D341Med (cell line): ENCODE measurements at places on chromosomes 7 and 10.

- DNase-seq: no peak
Measured at GRCh38 chr10:93309062-93309461, 173.1 kb downstream of the MYOF start.

DNA sequence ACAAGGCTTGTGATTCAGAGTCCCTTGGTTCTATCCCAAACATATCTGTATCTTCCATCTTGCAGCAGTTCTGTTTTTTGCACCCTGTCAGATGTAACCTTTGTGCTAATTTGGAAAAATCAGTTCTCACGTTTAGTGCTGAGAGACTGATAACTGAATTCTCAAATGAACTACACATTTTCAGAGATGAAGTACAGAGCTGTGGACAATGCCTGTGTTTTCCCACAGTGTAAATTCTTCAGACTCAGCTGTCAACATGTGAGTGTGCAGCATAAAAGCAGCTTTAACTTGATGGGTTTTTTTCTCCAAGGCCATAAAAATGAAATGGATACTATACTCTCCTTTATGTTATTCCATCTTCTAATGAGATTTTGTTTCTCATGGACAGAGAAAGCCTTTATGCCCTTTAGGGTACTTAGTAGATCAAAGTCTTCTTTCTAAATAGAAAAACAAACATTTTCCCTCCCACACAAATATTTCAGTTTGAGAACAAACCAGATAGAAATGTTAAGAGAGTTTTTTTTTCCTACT, 150.9 kb downstream of the SEMA3A start:
- DNase-seq: no peak

DNA sequence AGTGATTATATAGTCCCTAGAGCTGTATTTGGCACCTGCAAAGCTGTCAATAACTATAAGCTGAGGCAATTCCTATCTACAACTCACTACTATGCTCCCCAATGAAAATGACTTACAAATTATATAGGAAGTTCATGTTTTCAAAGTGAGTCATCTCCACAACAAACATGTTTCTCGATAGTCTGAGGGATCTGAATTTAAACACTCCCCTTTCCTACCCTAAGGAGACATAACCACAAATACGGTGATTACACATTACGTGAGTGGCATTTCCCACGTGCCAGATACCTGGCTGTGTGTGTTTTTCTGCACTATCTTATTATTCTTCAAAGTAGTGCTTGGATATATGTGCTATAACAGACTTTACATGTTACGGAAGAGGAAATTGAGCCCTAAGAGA, 122.5 kb upstream of the C1QL3 start:
- no peak for DNase-seq

DNA sequence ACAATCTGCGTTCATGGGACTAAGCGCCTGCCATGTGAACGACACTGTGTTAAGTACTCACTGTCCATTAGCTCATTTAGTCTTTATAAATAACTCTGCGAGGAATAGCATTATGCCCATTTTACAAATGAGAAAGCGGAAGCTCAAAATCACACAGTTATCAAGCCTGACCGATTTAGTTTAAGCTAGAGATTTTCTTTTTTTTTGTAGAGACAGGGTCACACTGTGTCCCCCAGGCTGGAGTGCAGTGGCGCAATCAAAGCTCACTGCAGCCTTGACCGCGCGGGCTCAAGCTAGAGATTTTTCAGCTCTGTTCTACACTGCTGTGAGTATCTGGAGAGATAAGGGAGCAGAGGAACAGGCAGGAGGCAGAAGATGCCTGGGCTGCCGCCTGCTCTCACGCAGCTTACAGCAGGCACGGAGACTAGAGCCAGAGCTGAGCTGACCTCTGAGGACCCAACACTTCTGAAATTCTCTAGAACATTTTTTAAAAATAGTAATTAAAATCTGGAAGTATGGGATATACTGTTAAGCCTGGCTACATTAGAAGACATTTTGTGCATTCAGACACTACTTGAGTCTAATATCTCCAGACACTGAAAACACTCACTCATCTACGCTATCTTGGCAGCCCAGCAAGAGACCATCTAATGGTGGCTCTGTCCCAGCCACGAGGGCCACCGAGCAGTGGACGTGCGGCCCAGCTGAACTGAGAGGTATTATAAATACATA, 38.7 kb downstream of the GNA12 start:
- no peak for DNase-seq

GRCh38 chr7:155457544-155458110, 302 bp upstream of the EN2 start:
- peak; percentile 77 for DNase-seq

GRCh38 chr10:111211706-111212105, 134.9 kb downstream of the ADRA2A start:
- DNase-seq: no peak

- DNase-seq: peak; percentile 76
Measured at GRCh38 chr10:26334932-26335573, 103.1 kb upstream of the APBB1IP start.

DNA sequence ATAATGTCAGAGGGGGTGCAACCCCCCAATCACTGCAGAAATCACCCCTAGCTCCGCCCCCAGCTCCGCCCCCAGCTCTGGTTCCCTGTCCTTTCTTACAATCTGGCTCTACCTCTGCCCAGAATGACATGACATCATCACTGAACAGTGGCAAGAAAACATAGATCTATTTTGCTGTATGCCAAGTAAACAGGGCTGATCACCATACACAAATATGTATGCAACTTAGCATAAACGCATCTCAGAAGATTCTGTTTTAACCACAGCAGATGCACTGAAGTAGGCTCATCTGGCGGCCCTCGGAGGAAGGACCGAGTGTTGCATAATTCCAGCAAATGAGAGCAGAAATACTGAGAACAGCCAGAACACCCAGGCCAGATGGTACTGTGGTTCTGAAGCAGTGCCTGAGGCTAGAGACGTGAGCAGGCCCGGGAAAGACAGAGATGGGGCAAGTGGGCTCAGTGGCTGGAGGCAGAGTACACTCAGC, 293.3 kb upstream of the KLF14 start:
- DNase-seq: no peak

- no peak for DNase-seq
Measured at GRCh38 chr10:63094405-63094804, 38.7 kb upstream of the NRBF2 start.

- no peak for DNase-seq
Measured at GRCh38 chr7:8303904-8304528, 42.0 kb upstream of the ICA1 start.

GRCh38 chr7:70764701-70765208, 367.2 kb upstream of the GALNT17 start:
- DNase-seq: no peak

DNA sequence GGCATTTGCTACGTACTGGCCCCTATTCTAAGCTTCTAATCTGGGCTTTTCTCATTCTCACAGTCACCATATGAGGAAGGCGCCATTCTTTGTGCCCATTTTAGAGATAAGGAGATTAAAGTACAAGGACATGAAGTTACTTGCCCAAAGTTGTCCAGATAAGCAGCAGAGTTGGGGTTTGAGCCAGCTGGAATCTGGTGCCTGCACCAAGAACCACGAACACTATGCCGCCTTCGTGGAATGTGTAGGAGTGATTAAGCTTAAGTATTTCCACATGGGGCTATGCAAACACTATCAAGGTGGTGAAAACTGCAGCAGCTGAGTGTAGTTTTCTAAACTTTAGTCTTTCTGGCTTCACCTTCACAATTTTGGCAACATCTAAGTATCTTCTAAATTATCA, 342.7 kb upstream of the ETV1 start:
- no peak for DNase-seq

- no peak for DNase-seq
Measured at GRCh38 chr7:70707823-70708243, 424.1 kb upstream of the GALNT17 start.

- peak; percentile 41 for DNase-seq
Measured at GRCh38 chr10:86668297-86669165, at the start of gene LDB3. TSS of gene LDB3 (plus strand) at chr10:86668511. CDS start at chr10:86668692, 181 bp downstream.

DNA sequence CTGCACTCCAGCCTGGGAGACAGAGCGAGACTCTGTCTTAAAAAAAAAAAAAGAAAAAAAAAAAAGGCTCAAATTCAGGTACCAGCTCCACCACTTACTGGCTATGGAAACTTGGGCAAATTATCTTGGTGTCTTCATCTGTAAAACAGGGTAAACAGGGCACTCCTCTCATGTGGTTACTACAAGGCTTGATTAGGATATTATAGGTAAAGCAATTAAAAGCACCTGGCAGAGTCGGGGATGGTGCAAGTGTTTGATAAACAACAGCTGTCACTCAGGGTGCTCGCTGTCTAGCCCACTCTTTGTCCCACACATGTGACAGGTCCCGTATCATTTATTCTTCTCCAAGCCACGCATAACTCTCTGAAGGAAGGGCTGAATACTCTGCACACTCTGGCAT, 96.9 kb downstream of the SORBS1 start:
- no peak for DNase-seq

GRCh38 chr10:79411546-79412495, 33.6 kb downstream of the ZCCHC24 start:
- DNase-seq: no peak

DNA sequence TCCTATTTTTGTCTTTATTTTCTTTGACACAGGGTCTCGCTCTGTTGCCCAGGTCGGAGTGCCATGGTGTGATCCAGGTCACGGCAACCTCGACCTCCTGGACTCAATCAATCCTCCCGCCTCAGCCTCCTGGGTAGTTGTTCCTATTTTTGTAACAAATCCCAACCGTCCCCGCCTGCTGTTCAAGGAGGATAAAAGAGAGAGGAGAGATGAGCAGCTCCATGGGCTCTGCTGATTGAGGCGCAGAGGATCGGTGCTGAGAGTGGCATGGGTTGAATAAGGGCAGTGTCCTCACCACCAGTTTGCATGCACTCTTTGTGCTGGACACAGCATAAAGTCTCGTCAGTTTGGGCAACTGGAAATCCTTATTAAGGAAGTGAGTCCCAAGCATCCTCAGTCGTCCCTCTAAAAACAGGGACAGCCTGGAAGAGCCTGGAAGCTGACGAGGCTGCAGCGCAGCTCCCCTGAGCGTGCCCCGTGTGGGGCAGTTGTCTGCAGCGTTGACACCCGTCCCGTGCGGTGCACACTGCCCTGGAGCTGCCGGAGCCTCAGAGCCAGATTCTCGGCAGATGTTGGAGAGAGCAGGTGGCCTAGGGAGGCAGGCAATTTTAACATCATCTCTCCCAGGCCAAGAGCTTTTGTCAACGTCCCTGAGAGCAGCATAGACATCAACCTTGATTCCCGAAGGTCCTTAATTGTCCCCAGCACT, 404.2 kb upstream of the RNF32 start:
- no peak for DNase-seq

DNA sequence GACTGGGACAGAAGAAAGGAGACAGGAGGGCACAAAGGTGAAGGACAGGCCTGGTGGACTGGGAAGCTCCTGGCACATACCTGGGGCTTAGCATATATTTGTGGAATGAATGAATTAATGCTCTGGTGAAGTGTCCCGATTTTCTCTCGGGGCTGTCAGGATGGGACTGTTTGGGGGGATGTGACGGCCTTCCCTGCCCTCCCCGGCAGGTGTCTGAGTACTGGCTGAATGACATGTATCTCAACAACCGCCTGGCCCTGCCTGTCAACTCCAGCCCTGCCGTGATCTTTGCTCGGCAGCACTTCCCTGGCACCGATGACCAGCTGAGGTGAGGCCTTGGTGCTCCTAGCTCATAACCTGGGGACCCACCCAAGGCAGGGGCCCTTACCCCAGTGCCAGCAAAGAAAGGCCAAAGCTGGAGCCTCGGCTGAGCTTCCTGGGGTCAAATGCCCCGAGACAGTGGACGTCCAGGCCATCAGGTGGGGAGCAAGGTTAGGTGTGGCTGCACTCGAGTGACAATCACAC, 6.5 kb downstream of the CHAT start:
- DNase-seq: no peak

DNA sequence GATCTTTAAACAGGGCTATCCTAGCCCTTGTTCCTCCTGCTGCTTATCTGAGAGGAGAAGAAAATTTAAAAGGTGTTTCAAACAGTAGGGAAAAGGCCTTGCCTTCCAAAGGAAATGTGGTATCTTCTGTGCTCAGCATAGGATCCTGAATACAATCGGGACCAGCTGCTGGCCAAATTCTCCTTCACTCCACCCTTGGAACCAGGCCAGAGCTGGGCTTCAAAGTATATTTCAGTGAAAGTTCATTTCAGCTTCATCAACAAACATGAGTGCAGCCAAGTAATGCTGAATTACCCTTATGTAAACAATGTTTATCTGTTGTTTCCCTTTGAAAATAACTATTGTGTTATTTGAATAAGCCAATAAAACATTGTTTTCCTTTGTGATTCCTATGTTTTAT, 146.5 kb upstream of the MEOX2 start:
- DNase-seq: no peak

DNA sequence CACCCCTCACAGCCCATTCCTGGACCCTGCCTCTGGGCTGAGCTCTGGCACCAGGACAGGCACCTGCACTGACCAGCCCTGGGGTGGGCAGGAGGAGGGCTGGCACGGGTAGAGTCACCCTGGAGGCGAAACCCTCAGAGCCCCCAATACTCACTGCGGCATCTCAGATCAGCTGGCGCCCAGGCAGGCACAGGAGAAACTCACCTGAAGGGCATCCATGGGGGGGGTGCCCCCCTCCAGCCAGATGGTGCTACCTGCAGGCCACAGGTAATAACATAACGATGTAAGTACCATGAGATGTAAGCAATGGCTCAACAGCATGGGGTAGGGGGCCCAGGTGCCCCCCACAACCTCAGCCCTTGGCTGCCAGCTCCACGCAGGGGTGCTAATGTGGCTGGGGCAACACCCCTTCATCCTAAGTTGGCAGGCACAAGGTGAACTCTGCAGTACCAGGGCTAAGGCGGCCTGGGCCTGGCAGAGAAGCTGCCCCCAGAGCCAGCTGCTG, 12.1 kb upstream of the PYROXD2 start:
- no peak for DNase-seq

GRCh38 chr7:50352282-50352681, 47.8 kb downstream of the IKZF1 start:
- no peak for DNase-seq

DNA sequence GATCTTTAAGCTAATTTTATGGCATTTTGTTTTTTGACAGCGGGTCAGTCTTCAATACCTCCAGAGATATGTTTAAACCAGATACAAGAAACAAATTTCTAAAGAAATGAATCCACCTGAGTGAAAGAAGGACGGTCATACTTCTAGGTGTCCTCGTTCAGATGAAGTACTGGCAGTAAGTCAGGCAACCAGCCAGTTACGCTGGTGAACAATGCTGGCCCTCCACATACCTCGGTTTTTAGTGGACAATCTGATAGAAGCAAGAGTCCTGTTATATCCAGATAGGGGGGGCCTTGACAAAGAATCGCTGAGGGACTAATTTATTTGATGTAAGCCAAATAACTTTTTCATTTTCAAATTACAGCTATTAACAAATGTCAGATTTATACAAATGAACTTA, 266.4 kb upstream of the KLF14 start:
- no peak for DNase-seq

GRCh38 chr7:138519061-138519798, 59.2 kb downstream of the TRIM24 start:
- no peak for DNase-seq
